Activated T-cell treated with anti-CD3 and anti-CD28 coated beads for 48 hours (primary cell): ENCODE measurements at places on chromosomes 11 and 22.

DNA sequence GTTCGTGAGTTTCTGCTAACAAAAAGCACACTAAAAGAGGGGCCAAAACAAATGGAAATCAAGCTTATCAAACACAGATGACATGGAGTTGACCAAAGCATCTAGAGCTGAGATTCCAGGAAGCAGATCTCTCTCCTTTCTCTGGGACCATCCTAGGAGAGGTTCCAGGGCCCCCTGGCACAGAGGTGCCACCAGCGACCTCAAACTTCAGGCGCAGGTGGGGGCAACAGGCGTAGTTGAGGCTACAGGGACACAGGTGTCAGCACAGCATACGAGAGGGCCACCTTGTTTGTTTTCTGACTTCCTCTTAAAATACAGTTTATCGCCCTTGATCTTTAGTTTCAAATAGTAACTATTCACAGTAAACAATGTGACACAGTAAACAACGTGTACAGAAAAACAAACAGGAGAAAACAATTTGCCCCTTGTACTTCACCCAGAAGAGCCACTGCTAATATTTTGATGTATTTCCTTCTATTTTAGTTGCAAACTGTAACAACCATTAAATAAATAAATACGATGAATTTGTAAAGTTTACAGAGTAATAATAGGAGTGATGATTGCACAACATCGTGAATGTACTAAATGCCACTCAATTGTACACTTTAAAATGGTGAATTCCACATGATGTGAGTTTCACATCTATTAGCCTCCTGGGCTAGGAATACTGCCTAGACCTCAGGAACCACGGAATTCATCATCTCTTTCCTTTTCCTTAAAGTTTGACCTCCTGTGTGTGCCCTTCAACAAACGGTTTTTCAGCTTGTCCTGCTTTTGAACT, 52.2 kb downstream of the IGLL5 start:
- DNase-seq = no peak

DNA sequence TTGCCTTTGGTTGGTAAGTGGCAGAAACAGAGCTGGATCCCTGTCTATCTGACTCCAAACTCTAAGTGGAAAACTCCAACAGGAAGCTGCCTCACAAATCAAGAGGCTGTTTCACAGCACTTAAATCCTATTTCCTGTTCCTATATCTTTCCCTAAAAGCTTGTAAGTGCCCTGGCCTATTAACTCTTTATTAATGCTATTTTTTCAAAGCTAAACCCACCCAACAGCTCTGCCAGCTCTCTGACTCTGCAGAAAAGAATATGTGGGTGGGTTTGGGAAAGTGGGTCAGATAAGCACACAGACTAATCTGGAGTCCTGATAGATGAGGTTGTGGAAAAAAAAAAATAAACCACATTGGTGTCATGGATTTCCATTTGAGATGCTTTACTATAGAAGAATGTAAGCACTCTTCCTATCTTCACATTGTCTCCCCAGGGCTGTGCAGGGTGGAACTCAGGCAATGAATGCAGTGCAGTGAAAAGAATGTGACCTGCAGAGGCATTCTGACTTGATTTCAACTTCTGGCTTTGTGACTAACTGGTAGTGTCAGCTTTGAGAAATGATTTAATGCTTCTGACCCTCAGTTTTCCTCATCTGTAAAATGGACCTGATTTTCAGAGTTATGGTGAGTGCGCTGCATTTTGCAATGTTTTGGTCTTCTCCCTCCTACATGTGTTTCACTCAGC, 125.6 kb downstream of the AASDHPPT start:
- DNase-seq = no peak

GRCh38 chr11:65559951-65560537, 1.9 kb upstream of the LTBP3 start:
- DNase-seq = no peak

DNA sequence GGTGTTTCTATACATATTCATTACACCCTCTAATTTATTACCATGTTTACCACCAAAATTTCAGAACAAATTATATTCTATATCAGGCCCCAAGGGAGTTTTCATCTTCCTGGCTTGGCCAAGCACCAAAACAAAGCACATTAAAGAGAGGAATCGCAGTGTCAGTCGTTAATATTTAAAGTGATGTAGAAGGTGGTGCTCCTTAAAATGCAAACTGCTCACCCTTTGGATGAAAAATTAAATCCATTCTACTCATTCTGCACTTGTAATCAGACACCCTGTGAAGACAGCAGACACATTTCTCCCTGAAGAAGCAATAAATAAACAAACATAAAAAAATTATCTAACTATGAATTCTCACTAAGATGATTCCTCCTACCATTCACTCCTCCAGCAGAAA, 113.4 kb downstream of the LRRC4C start:
- DNase-seq = no peak

DNA sequence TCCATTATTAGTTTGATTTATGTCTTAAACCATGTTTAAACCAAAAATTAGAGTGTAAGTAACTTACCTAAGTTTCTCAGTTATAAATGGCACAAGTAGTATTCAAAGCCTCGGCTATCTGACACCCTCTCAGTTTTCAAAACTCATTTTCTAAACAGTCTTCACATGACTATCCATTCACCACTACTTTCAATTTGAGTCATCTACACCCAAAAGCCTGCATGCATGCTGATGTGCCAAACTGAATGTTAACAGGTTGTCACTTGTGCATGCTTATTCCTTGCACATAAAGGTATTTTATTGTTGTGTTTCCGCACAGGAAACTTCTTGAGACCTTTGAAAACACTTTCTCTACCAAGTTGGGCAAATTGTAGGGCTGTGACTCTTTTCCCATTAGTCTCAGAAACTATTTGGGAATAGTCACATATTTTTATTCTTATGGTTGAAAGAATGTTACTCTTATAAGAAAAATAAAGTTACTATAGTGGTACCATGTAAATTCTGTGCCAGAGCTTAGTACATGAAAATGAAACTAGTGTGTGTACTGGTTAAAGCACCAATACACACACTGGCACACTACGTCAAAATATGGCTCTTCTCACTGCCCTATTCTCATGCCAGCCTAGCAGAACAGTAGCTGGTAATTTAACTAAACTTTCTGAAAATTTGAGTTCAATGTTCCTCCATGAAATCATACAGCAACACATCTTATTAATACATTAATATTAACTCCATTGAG, 2.2 kb upstream of the OR51E2 start:
- DNase-seq = no peak

GRCh38 chr11:66429983-66430602, 8.6 kb downstream of the MRPL11 start:
- DNase-seq = peak; percentile 70

DNA sequence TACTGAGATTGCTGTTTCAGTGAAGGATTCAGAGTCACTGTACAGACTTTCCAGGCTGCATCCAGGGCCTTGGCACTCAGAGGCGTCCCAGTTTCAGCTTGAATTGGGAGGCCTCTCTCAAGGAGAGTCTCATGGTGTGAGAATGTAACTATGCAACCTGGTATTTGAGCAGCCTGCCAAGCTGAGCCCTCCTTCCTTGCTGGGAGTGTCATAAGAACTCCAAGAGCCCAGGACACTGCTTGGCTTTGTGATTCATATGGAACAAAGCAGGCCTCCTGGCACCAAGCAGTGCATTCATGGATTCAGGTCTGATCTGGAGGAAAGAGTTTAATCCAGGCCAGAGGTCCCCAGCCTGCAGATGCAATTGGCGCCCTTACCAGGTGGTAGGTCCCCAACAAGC, 171.7 kb downstream of the DBX1 start:
- DNase-seq = no peak

- no peak for DNase-seq
Observed at GRCh38 chr22:36419912-36420882, 32.4 kb upstream of the MYH9 start.

GRCh38 chr11:290621-291231, 1.8 kb downstream of the PGGHG start:
- no peak for DNase-seq

GRCh38 chr11:46896719-46897406, 21.5 kb downstream of the LRP4 start:
- no peak for DNase-seq

DNA sequence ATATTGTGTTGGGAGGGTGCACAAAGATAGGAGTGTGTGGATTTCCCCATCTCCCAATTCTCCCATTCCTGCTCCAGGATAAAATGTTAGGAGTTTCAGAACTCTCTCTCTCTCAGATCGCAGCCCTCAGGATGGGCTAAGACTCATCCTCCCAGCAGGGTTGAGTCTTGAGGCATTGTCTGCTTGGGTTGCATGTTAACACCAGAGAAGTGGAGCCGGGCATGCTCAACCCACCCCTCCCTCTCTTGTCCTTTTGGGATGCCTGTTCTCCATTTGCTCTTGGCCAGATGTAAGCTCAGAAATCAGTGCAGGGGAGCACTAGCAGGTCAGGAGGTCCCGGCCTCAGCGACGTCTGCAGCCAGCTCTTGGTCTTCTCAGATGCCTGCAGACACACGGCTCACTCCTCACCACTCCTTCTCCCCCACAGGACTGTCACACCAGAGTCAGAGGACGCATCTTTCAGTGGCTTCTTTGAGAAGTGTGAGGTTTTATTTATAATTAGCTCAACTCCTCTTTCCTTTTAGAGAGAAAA, 1456.5 kb downstream of the TBC1D22A start:
- no peak for DNase-seq

- no peak for DNase-seq
Observed at GRCh38 chr11:26087120-26087935, 244.6 kb upstream of the ANO3 start.

GRCh38 chr22:39013942-39014722, at the start of gene APOBEC3C:
TSS of gene APOBEC3C (plus strand) at chr22:39014257. CDS start at chr22:39014363, 106 bp downstream.
- peak; percentile 77 for DNase-seq

- DNase-seq = no peak
Observed at GRCh38 chr22:44410451-44410991, 87.5 kb downstream of the RTL6 start.
